ENCODE measurements at places on chromosomes 11 and 22.

DNA sequence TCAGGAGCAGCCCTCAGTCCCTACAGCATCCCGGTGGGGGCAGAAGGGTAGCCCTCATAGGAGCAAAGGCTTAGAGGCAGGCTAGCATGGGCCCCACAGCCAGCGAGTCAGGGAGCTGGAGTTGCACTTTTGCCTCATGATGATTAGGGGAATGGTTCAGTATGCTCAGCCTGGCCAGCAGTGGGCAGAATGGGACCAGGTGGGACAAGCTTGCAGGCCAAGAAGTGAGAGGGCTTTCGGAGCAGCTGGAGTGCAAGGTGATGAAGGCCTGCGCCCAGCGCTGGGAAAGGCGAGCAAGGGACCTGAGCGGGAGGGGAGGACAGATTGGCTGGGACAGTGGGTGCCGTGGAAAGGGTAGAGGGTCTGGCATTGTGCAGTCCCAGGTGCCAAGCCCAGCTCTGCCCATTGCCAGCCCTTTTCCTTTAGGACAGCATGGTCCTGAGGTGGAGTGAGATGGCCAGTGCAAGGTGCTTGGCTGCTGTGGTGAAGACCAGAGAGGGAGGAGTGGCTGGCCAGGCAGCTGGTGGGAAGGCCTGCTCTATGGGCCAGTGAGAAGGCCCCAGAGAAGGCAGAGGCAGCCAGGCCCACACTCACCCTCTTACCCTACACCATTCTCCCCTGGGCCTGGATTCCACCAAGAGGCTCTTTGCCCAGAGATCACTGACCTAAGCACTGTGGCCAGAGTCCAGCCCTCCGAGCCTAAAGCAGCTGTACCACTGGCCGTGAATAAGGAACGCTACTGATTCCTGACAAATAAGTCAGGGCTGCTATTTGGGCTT lies 47.9 kb upstream of the SUSD2 start:
- peak; percentile 38 for DNase-seq

DNA sequence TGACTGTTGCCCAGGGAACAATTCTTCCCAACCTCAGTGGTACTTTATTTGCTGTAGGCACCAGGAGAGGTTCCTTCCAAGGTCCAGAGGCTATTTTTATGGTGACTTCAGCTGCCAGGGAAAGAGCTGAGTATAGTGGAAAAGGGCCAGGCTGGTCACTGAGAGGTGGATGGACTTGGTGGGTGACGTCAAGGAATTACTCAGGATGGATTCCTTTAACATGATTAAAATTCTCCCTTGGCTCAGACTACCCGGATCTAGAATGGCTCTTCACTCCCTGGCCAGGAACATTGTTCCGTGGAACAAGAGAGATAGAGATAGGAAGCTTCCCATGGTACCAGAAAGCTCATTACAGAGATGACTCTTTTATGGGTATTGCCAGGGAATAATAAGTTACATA lies 8.7 kb upstream of the CALCA start:
- DNase-seq = no peak

- no peak for DNase-seq
Measured at GRCh38 chr11:30326906-30327305, 4.0 kb downstream of the ARL14EP start.

DNA sequence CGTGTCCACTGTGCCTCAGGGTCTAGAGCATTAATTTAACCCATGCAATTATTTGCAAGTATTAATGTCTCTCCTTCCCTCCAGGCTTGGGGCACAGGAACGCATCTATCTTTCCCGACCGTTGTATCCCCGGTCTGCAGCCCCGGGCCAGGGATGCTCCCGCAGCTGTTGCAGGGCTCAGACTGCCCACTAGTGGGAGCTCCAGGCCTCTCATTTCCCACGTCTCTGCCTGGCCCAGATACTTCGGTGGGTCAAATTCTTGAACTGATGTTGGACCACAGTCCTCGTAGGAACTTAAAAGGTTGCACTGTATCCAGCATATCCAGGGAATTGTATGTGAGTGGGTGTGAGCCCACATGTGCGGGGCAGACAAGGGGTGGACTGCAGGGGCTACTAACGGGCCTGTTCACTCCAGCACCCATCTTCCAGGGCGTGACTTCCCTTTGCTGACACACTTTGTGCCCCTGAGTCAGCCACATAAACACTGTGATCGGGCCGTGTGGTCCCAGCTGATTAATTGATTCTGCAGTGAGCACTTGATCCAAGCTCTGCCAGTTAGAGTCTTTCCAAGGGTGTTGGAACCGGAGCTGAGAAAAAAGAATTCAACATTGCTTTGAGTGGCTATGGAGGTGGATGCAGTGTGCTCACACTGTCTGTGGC lies 451.3 kb downstream of the TBC1D22A start:
- DNase-seq = no peak

GRCh38 chr11:94602430-94603372 lies 35.5 kb downstream of the PIWIL4 start:
- no peak for DNase-seq

DNA sequence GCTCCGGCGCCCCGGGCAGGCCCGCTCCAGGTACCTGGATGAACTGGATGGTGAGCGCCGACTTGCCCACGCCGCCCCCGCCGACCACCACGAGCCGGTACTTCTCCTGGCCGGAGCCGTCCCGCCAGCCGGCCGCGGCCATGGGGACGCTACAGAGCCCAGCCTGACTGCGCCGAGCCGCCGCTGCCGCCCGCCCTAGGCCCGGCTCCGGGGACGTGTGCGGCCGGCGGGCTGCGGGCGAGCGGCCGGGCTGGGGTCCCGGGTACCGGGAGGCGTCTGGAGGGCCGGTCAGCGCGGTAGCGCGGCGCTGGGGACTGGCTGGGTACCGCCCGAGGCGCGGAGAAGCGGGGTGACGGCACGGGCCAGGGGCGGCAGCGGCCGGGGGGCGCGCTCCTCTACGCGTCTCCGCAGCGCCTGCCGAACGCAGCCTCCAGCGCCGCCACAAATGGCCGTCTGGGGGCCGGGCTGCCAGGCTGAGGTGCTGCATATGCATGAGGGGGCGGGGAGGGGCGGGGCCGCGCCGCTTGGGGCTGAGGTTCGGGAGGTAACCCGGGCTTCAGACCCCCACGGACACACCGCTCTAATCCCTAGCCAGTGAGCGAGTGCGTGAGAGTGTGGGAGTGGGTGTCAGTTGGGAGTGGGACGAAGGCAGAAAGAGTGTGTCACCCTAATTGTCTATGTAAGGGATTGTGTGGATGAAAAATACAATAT lies at the start of gene RRAS2:
Gene RRAS2, minus strand, starts transcription at position 455 of the 711 bp plus-strand sequence. Its CDS starts 313 bp downstream, at position 142.
- peak; percentile 70 for DNase-seq

GRCh38 chr11:1050581-1051355 lies 14.2 kb upstream of the MUC6 start:
- peak; percentile 62 for DNase-seq

- no peak for DNase-seq
Measured at GRCh38 chr11:130308059-130308458, 6.7 kb downstream of the ZBTB44 start.

DNA sequence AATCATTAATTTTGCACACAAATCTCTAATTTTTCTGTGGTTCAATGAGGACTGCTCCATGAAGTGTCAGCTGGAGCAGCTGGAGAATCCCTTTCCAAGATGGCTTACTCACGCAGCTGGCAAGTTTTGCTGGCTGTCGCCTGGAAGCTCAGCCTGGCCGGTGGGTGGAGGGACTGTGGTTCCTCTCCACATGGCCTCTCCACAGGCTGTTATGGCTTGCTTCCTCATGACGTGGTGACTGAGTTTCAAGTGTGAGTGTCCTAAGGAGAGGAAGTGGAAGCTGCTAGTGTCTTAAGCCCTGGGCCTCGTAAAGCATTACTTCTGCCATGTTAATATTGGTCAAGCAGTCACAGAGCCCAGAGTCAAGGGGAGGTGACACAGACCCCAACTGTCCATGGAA lies 14.0 kb upstream of the NRIP3 start:
- no peak for DNase-seq

DNA sequence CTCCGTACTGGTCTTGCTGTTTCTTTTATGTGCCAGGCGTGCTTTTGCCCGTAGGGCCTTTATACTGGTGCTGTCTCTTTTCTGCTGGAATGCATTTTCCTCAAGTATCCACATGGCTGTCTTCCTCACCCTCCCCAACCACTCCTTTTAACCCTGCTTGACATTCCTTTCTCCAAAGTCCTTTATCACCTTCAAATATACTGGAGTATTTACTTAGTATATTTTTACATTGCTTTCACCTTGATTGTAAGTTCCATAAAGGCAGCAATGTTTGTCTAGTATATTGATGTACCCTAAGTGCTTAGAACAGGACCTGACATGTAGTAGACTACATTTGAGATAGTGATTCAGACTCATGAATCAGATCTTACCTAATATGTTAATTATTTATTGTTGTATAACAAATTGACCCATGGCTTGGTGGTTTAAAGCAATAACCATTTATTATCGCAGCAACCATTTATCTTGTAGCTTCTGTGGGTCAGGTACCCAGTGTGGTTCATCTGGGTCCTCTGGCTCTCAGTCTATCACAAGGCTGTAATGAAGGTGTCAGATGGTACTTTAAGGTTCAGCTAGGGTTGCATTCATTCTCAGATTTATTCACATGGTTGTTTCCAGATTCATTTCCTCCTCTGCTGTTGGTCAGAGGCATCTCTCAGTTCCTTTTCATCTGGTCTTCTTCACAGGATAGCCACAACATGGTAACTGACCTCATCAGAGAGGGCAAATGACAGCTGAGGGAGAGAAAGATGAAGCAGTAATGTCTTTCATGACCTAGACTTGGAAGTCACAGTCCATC lies 34.2 kb downstream of the DDX10 start:
- DNase-seq = no peak

GRCh38 chr22:38652859-38653258 lies 3.3 kb downstream of the FAM227A start:
- no peak for DNase-seq

DNA sequence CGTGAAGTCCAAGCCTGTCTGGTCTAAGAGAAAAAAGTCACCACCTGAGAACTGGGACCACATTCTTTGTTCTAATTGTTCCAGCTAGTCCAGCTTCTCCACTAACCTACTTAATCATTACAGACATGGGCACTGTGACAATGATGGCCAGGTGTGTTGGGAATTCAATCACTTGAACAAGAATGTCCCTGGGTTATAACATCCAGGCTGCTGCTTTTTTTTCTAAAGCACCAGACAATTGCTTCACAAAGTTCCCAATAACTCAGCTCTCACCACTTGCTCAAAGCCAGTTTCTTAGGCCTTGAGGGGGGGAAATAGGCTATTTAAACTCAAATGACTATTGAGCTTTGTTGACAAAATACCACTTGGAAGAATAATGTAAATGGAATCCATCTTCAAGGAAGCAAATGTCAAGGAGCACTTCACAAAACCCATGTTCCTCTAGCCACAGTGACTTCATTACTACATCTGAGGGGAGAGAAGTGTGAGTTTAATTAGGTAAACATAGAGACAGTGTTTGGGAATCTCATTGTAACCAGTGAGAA lies 80.3 kb downstream of the ME3 start:
- no peak for DNase-seq

- DNase-seq = no peak
Measured at GRCh38 chr22:24516301-24516737, 21.2 kb downstream of the UPB1 start.

DNA sequence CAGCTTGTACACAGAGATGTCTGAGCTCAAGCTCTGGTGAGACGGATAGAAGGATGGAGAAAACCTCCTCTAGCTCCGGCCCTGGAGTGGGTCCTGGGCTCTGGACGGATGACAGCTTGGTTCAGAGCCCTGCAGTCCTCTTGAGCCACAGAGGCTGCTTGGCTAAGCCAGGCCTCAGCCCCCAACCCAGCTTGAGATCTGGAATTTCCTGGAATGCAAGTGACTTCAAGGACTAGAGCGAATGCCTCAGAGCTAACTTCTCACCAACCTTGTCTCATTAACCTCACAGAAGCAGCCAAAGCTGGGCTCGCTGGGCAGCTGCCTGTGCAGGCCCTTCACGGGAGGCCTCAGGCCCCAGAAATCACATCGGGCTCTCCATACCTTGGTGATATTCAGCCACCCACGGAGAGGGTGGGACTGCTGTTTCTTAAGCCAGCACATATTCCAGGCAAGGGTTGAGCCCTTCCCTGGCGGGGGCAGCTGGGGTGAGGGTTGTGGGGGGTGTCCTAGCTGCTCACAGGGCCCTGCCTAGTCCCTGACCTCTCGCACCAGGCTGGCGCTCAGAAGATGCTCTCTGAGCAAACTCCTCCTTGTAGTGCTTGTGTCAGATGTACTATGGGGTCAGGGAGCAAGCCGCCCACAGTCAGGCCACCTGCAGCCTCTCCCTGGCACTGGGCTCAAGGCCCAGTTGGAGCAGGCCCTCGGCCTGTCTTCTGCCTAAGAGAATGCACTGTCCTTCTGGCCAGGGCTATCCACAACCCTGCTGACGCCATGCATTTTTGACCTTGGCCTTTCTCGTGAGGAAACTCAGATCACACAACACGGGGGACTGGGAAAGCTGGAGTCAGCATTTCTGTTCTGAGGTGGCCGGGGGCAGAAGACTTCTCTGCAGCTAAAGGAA lies 73.6 kb upstream of the TTLL12 start:
- no peak for DNase-seq

DNA sequence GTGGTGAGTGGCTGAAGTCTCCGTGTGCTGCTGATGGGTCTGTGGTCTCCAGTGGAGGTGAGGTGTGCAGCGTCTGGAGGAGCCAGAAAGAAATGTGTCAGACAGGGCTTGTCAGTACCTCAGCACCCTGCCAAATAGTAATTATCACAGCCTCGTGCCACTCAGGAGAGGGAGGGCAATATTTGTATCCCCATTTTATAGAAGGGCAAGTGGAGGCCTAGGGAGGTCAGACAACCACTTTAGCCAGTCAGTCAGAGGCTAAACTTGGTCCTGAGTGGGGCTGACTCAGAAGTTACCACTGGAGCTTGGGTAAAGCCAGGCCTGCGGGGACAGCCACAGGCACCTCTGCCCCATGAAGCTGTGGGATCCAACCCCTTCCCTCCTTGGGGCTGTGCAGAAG lies 11.5 kb upstream of the ELF5 start:
- DNase-seq = no peak

- no peak for DNase-seq
Measured at GRCh38 chr11:112880495-112880894, 80.7 kb upstream of the NCAM1 start.

- no peak for DNase-seq
Measured at GRCh38 chr11:106344394-106344793, 266.9 kb downstream of the AASDHPPT start.

- no peak for DNase-seq
Measured at GRCh38 chr11:74933765-74934164, 15.1 kb downstream of the XRRA1 start.

- no peak for DNase-seq
Measured at GRCh38 chr22:48445113-48445827, 1382.4 kb downstream of the BRD1 start.

GRCh38 chr22:50293441-50294318 lies 13.8 kb downstream of the PLXNB2 start:
- DNase-seq = no peak

DNA sequence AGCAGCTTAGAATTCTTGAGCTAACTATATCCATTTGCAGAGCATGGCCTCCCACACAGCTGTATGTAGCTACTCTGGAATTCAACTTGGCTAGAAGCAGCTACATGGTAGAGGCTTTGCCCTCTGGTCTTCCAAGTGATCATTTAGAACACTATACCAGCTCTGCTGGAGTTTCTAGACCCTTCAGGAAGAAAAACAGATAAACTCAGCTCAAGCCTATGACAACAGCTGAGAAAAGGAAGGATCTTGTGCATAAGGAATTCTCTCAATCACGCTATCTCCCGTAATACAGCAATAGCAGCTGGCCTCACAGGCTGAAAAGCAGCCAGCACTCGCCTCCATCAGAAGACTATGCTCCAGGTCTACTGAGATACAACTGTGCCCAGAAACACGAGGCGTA lies 50.6 kb upstream of the APOA1 start:
- DNase-seq = no peak
